ENCODE measurements at places on chromosomes 16 and 17.

DNA sequence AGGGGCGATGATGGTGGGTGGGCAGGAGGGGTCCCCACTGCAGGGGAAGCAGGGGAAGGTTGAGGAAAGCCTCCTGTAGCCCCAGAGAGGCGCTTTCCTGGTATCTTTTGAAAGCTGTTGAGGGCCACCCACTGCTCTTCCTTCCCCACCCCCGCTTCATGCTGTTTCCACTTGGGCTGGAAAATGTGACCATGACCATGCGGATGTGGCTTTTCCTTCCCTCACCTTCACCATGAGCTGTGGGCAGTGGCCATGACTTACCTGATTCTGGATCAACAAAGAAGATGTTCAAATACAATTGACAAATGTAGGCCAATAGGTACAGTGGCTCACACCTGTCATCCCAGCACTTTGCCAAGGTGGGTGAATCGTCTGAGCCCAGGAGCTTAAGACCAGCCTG, 13.8 kb downstream of the MVP start:
- DNase-seq = no peak

DNA sequence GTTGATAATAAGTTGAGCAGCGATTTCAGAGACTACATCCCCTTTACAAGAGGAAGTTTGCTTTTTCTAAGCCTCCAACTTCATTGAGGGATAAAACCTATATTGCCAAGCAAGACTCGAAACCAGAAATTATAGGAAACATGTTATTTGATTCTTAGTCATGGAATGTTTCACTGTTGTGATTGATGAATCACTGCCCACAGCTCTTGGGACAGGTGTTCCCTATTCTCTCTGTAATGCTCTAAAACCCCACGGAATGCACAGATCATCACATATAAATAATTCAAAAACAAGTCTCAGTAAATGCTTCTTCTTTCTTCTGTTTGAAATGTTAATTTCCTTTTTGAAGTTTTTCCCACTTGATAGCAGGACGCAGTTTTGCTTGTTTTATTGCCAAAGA, 809.5 kb upstream of the GOT2 start:
- no peak for DNase-seq

GRCh38 chr17:18218756-18219415, 6.5 kb upstream of the LLGL1 start:
- no peak for DNase-seq

DNA sequence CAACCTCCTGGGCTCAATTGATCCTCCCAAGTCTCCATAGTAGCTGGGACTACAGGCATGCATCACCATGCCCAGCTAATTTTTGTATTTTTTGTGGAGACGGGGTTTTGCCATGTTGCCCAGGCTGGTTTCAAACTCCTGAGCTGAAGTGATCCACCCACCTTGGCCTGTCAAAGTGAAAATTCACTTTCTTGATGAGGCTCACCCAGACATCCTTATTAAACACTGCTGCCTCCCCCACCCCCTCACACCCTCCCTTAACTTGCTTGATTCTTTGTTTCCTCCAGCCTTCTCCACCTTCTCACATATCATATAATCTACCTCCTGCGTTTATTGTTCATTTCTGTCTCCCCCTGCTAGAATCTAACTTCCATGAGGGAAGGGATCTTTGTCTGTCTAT, 46.0 kb upstream of the TEX2 start:
- no peak for DNase-seq

- no peak for DNase-seq
These were observed 5.0 kb downstream of the DEXI start for GRCh38 chr16:10937068-10937859.

DNA sequence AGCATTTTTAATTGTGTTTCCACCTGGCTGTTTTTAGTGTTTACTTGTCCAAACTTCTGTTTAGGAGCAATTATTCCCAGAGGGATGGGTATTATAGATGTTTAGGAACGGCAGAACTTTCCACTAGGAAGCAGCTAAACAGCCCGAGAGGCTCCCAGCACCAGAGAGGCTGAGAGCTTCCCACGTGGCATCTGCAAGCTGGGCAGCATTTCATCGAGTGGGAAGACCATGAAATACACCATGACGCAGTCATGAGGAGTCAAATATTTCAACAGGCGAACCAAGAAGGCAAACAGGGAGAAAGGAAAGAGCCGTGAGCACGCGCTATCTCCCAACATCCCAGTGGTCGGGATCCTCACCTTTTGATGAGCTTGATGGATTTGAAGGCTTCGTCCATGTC, 24.1 kb downstream of the TMEM204 start:
- DNase-seq = no peak
